ENCODE measurements at places on chromosomes 4 and X. TPM values are rescaled to one million over a fixed set of nuclear protein-coding genes. Genes with fewer than 3 reads are reported as not detected.

DNA sequence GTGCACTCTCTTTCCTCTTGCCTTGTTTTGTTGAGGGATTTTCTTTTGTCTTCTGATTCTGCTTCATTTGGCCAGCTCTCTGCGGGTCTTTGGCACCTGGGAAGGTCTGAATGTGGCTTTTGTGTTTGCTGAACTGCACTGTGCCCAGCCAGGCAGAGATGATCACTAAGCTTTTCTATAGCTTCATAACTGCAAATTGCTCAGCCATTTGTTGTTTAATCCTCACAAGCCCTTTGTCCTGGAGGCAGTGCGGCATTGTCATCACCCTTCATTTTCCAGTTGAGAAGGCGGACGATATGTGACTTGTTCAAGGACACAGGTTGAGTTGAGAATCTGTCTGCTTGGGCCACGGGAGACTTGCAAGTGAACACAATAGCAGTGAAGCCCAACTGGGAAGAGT is 46.0 kb upstream of the SFRP2 start:
- no peak for DNase-seq

GRCh38 chr4:123380728-123381716 is 15.6 kb upstream of the SPRY1 start:
- no peak for DNase-seq

GRCh38 chr4:186680641-186681040 is 43.0 kb downstream of the FAT1 start:
- DNase-seq, result no peak

Gene ZNF185
- 2.5 TPM for total RNA-seq

DNA sequence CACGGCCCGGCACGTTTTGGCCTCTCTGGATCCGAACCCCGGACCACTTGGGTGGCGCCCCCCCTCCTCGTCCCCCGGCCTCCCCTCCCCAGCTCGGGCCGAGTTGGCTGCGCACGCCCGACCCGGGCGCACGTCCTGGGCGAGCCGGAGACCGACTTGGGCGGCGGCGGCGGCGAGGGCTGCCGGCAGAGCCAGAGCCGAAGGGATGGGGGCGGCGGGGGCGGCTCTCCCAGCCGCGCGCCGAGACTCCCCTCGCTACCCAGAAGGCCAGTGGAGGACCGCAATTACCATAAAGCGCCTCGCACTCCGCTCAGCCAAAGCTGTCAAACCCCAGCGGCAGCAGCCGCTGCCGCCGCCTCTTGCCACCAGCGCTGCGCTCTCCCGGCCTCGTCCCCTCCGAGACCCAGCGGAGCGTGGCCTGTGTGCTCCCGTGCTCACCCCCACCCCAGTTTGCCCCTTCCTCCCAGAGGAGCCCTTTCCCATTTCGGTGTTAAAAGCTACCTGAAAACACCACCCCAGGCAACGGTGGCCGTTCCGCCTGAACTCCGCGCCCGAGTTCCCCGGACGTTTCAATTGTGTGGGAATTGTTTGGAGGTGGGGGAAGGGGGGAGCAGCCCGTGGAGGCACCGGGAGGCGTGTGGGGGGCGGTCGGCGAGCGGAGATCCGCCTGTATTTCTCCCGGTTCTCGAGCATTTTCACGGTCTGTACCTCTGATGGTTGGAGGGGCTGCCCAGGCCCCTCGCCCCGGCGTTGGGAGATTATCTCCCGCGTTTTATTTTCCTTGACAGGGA is 701 bp upstream of the BCOR start:
- DNase-seq, result no peak

DNA sequence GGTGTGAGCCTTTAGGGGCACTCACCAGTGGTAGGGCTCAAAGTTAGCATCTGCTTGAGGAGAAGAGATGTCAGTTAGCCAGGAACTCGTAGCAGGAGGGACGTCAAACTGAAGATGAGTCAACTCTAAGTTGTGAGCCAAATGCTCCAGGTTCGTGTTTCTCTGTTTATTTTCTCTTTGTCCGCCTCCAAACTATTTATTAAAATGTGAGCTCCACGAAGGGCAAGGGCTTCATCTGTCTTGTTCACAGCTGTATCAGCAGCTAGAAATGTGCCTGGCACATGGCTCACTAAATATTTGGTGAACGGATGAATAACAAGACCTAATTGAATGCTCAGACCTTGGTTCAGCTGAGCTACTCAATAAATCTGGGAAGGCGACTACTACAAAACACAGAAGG is 248.9 kb downstream of the BCOR start:
- DNase-seq, result no peak

Gene CCDC120
- 5.1 TPM for total RNA-seq

Gene TMEM35A
- total RNA-seq, result 22.9 TPM
